ENCODE measurements at places on chromosomes 7 and 10. TPM values are rescaled to one million over a fixed set of nuclear protein-coding genes. Genes with fewer than 3 reads are reported as not detected.

Gene PRTFDC1
- polyA plus RNA-seq: 69.7 TPM

Gene TMEM213
- 0.40 TPM for polyA plus RNA-seq

Gene CDNF
- 3.0 TPM for polyA plus RNA-seq

Gene GPNMB
- 4.7 TPM for polyA plus RNA-seq

Gene CAV2
- polyA plus RNA-seq: 88.2 TPM

Gene LIPM
- polyA plus RNA-seq: not detected

Gene SEC61G
- 168 TPM for polyA plus RNA-seq

Gene FFAR4
- 0.24 TPM for polyA plus RNA-seq

Gene OR9A2
- polyA plus RNA-seq: not detected

Gene KCNMA1
- 5.1 TPM for polyA plus RNA-seq

Gene CALN1
- polyA plus RNA-seq: 0.27 TPM

Gene SPDYE2
- 15.0 TPM for polyA plus RNA-seq

Gene CFAP43
- 21.1 TPM for polyA plus RNA-seq

GRCh38 chr10:49750546-49750945 lies 11.6 kb downstream of the OGDHL start:
- DNase-seq: no peak

GRCh38 chr10:127154831-127155620 lies 41.4 kb downstream of the INSYN2A start:
- DNase-seq: no peak

GRCh38 chr10:124942317-124943169 lies 620 bp downstream of the ZRANB1 start:
- DNase-seq: no peak

DNA sequence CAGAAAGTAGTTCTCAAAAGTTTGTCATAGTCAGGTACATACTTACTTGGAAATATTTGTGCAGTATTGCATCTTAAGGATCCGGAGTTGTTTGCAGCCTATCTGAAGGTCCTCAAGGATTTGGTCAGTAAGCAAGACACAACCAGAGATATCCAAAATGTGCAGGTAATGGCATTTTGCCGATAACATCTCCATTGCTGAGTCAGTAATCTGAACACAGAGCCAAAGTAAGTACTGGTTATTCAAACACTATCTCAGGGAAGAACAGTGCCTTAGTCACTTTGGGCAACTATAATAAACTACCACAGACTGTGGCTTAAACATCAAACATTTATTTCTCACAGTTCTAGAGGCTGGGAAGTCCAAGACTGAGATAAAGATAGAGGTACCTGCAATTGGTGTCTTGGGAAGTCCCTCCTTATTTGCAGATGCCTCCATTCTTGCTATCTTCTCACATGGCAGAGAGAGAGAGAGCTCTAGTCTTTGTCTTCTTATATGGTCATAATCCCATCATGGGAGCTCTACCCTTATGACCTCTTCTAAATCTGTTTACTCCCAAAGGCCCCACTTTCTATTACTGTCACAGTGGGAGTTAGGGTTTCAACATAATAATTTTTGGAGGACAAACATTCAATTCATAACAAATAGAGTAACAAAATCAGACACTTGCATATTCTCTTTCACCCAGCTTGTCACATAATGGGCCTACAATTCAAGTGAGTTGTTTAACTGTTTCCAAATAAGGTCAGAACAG lies 73.4 kb downstream of the FAM185A start:
- DNase-seq: no peak

GRCh38 chr10:102152545-102152890 lies 329 bp downstream of the NOLC1 start:
- no peak for DNase-seq

- DNase-seq: peak; percentile 22
These were observed 4.6 kb downstream of the CCDC136 start for GRCh38 chr7:128796327-128796726.

- DNase-seq: no peak
These were observed 25.1 kb downstream of the PWWP2B start for GRCh38 chr10:132421847-132422751.

GRCh38 chr7:147199868-147200267 lies 1083.3 kb downstream of the CNTNAP2 start:
- no peak for DNase-seq

DNA sequence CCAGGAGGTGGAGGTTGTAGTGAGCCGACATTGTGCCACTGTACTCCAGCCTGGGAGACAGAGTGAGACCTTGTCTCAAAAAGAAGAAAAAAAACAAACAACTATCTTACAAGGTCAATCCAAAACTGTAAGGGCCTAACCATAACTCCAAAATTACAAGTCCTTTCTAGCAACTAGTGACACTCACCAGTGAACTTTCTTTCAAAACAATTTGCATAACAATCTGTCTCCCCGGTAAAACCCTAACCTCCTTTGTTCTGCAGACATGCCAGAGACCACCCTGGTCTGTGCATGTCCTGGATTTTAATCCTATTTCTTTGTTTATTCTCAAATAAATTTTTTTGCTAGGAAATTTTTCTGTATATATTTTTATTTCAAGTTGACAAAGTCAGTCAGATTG lies 68.1 kb downstream of the EXOC6 start:
- DNase-seq: no peak

- no peak for DNase-seq
These were observed 103.5 kb upstream of the PDLIM1 start for GRCh38 chr10:95394161-95394880.

DNA sequence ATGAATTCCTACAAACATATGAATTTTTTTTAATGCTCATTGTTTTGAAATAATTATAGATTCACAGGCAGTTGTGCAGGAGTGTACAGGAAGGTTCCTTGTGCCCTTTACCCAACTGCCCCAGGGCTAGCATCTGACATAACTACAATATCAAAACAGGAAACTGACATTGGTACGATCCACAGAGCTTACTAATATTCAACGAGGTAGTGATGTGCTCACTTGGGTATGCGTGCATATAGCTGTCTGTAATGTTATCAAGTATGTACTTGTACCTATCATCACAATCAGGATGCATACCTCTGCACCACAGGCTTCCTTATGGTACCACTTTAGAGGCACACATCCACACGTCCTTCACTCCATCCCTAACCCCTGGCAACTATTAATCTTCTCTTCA lies 68.3 kb downstream of the BMS1 start:
- no peak for DNase-seq

GRCh38 chr7:99525713-99526440 lies 21.4 kb downstream of the ZKSCAN5 start:
- no peak for DNase-seq

GRCh38 chr7:70833726-70834125 lies 298.2 kb upstream of the GALNT17 start:
- no peak for DNase-seq

- no peak for DNase-seq
These were observed 1.4 kb downstream of the C10orf71 start for GRCh38 chr10:49300140-49300974.

DNA sequence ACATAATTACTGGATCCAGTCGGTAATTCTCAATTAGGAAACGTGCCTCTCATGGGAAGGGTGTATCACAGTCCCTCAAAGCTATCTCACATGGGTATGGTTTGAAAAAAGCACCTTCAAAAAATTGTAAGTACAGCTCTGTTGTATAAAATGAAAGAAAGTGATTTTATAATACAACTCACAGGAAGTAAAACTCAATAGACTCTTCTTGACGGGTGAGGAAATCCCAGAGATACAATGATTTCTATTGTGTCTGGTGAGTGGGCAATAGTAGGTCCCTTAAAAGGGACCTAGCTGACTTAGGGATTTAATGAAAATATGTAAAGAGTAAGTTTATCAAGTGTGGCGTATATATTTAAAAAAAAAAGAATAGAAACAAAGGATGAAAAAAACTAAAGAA lies 27.0 kb downstream of the TASOR2 start:
- DNase-seq: no peak

DNA sequence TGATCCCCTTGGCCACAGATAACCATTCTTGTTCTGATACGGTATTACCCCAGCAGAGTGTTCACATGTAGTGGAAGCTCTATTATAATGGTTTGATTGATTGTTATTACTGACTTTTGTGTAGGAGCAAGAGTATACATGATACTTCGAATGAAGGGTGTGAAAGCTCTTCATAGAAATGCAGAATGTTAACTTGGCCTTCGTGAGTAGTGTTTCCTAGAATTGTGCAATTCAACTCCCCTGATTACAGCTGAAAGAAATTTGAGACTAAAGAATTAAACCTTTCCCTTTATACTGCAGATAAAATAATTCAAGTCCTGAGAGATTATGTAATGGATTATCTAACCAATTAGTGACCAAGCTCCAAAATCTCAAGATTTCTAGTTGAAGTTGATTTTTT lies 38.2 kb downstream of the MKLN1 start:
- DNase-seq: peak; percentile 12

- no peak for DNase-seq
These were observed 131.5 kb downstream of the ANLN start for GRCh38 chr7:36521133-36521532.

GRCh38 chr7:70590126-70590854 lies 541.7 kb upstream of the GALNT17 start:
- no peak for DNase-seq

GRCh38 chr7:22094413-22095342 lies 149.0 kb upstream of the CDCA7L start:
- DNase-seq: no peak

DNA sequence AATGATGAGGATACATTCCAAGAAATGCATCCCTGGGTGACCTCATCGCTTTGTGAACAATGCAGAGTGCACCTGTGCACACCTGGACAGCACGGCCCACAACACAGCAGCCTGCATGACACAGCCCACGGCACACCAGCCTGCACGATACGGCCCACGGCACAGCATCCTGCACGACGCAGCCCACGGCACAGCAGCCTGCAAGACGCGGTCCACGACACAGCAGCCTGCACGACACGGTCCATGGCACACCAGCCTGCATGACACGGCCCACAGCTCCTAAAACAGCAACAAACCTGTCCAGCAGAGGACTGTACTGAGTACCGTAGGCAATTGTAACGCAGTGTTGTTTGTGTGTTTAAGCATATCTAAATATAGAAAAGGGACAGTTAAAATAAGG lies 134.7 kb upstream of the PPP2R2D start:
- no peak for DNase-seq

- no peak for DNase-seq
These were observed 161.9 kb downstream of the CELF2 start for GRCh38 chr10:11179516-11180105.

DNA sequence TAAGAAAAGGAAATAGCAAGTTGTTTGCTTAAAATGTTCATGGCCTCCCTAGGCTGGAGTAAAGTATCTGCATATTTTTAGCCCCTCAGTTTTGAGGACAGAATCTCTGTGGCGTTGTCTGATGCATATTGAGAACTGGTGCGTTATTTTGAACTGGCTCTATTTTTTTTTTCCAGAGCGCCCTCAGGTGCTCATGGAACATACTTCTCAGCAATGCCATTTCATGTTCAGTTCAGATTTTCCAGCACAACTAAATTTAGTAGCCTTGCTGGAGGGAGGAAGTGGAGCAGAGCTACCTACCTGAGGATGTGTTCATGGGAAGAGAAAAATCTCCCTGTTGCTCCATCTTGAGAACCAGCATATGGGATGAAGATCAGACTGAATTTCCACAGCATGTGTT lies 870.5 kb downstream of the LRMDA start:
- DNase-seq: no peak

DNA sequence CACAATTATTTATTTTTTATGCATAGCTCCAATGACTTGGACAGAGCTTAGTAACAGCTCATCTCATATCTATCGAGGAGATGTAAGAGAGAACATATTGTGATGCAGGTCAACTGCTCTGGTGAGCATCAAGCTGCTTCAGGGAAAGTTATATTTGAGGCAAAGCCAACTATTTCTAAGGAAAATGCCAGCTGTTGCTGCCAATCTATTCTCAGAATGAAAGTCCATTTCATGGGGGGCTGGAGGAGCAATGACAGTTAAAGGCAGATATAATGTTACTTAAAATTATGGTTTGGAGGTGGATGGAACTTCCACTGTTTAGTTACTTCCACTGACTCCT lies 424.8 kb downstream of the KIF20B start:
- no peak for DNase-seq

DNA sequence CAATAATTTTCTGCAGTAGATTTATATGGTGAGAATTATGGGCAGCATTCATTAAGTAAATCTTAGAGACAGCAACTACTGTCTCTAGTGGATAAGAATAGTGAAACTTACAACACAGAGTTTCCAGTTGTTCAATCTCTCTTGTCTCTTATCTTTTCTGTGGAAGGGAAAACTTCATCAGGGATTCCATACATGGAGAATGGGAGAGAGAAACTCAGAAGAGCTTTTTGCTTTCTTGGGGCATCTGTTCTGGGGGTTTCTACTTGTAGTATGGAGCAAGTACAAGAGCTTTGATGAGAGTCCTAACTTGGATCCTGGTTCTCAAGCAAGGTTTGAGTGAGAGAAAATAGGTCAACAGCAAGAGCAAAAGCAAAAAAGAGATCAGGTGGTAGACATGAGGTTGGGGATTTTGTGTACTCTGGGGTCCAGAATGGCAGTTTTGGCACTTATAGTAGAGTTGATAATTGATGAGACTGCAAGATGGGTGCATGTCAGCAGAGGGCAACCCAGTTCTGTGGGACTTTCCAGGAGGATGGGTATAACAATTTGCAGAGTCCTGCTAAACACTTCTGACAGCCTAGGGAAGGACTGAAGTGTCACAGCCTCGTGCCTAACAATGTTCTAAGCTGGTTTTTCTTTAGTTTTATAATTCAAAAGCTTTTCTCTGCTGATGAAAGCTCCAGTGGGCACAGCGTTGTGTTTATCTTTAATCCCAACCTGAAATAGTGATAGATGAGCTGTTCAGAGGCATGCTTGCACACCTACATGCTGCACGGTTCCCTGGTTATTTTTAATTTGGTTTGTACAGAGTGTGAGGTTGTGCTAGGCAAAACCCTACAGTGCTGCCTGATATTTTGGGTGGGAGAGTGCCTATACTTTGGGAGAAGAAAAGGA lies 32.0 kb upstream of the STRIP2 start:
- no peak for DNase-seq

- no peak for DNase-seq
These were observed 66.9 kb upstream of the FHIP2A start for GRCh38 chr10:114754445-114755320.

GRCh38 chr10:36336315-36336714 lies 694.2 kb upstream of the FZD8 start:
- no peak for DNase-seq
